Stimulated activated CD4-positive, alpha-beta T cell treated with anti-CD3 and anti-CD28 coated beads, Interleukin-1b, Interleukin-23, amount 100 ng/mL, for 24 hours (primary cell): ENCODE measurements at places on chromosomes 12 and 14.
A peak's percentile ranks its signal among the peaks of the same experiment; 100 is the strongest.

- no peak for DNase-seq
Observed at GRCh38 chr14:89085231-89085731, 260.8 kb downstream of the TTC8 start.

GRCh38 chr12:42462486-42462885, 127.1 kb downstream of the PRICKLE1 start:
- DNase-seq: no peak

GRCh38 chr12:64459394-64459891, 7.5 kb downstream of the TBK1 start:
- DNase-seq: no peak

- DNase-seq: no peak
Observed at GRCh38 chr14:60300019-60300418, 51.0 kb downstream of the PPM1A start.

DNA sequence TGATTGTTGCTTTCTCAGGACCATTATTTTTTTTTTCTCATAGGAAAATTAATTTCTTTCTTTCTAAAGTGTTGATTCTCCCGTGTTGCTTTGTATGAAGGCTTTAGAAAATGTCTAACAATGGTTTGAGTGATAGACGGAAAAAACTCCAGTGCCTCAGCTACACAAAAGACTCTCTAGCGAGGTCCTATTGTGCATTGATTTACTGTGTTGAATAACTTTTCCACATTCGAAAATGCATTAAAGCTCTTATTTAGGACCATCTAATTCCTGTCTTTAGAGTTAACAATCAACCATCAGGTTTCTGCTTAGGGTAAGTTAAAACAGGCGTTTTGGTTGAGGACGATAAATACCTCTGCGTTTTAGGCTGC, 99.6 kb downstream of the PTPN11 start:
- DNase-seq: no peak

- no peak for DNase-seq
Observed at GRCh38 chr12:4145990-4146859, 127.3 kb upstream of the CCND2 start.

GRCh38 chr12:131947482-131948027, 2.2 kb upstream of the EP400 start:
- DNase-seq: no peak

- peak; percentile 67 for DNase-seq
Observed at GRCh38 chr12:56635806-56636674, 5.9 kb upstream of the BAZ2A start.

GRCh38 chr14:98705871-98706300, 566.1 kb downstream of the BCL11B start:
- no peak for DNase-seq
